ENCODE measurements at places on chromosomes 5 and 9. TPM values are rescaled to one million over a fixed set of nuclear protein-coding genes. Genes with fewer than 3 reads are reported as not detected.

- no peaks in the 10 kb centered on the region for H3K36me3 ChIP-seq
- H3K27me3 ChIP-seq = no peaks in the 10 kb centered on the region
- peak; percentile 10 for DNase-seq
- no peak overlapping the region for H3K27ac ChIP-seq
- no peak overlapping the region for H3K4me3 ChIP-seq
These were observed 31.7 kb downstream of the CEP72 start for GRCh38 chr5:643811-644271.

GRCh38 chr5:132385326-132386105, 16.0 kb downstream of the SLC22A5 start:
- no peaks in the 10 kb centered on the region for H3K36me3 ChIP-seq
- DNase-seq = peak; percentile 43
- no peaks in the 10 kb centered on the region for H3K4me1 ChIP-seq
- H3K27ac ChIP-seq = peak overlapping the region; percentile 31

GRCh38 chr5:140565024-140565779, 574 bp downstream of the SLC35A4 start:
- no peaks in the 10 kb centered on the region for H3K4me1 ChIP-seq
- peak overlapping the region; percentile 87 for H3K4me3 ChIP-seq
- H3K27me3 ChIP-seq = no peaks in the 10 kb centered on the region
- H3K36me3 ChIP-seq = peaks cover 15% of the 10 kb centered on the region

DNA sequence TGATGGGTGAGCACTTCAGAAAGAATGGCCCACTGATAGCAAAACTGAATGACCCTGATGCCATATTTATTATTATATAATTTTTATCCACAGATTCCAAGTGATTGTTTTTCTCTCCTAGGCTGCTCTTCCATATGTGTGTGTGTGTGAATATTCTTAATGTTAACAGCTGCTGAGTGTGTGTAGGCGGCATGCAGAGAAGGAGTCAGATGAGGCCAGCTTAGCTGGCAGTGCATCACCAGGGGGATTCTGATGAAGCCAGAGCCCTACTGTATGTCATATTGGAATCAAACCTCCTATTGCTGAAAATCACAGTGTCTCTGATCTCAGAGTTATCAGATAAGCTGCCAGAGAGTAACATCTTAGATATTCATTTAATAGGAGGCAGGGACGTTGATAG, 177.1 kb downstream of the DMAC1 start:
- no peak overlapping the region for H3K4me3 ChIP-seq
- no peak for DNase-seq
- H3K4me1 ChIP-seq = no peaks in the 10 kb centered on the region

Gene C5orf58
- total RNA-seq = not detected

Gene DOLPP1
- 11.5 TPM for total RNA-seq

Gene SAXO1
- not detected for total RNA-seq

Gene GPX8
- total RNA-seq = 3.2 TPM

Gene CYLC2
- not detected for total RNA-seq

Gene SLC31A1
- total RNA-seq = 48.0 TPM

Gene SH2D3C
- total RNA-seq = 3.1 TPM
